ENCODE measurements at places on chromosomes 12 and 14.

DNA sequence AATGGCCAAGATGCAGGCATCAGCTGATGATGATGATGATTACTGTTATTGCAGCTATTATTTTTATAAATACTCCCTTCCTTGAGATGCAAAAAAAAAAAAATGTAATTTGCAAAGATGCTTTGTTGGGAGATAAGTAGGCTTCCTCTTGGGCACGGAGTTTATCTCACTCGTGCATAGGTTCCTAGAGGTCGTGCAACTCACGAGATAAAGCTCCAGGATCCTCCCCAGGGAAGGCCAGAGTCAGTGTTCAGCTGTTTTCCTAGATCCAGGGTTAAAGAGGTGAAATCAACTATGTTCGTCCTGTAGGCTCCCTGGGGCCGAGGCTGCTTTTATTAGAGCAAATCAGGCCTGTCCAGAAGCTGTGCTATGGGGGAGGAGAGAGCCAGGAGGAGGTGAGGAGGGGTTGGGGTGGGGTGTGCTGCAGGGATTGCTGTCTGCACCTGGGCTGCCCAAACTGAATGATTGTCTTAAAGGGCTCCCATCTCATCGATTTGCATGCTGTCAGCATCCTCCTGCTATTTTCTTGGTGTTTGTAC, 270.3 kb downstream of the NRXN3 start:
- DNase-seq: no peak

DNA sequence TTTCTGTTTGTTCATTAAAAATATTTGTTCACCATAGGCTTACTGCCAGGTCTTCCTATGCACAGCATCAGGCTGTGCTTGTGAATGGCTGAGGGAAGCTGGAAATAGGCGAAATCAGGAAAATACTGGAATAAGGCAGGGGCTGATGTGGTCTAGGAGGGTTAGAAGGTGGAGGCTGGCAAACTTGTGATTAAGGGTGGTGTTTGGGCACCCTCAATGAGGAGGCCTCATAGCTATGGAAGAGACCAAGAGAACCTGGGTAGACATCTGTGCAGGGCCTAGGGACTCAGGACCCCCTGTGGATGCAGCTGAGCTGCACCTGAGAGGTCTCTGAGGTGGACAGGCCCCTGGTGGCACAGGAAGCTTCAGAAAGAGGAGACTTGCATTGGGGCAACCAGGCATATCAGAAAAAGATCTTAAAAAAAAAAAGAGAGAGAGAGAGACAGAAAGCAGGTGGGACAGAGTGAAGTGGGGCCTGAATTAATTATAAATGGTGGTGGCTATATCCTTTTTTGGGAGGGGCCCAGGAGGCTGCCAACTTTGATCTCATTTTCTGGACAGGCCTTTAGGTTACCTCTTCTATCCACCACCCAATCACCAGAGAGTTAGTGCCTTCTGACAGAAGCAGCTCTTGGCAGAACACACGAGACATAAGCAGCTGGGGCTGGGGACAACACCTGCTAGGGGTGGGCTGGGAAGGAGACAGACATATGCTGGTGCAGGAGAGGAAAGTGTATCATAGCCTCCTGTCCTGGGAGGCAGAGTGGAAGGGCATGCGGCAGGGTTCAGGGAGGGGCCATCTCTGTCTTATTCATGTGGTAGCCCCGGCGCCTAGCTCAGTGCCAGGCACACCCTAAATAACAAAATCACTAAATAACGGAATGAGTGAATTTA, 46.7 kb upstream of the ATP23 start:
- DNase-seq: no peak

GRCh38 chr14:75230140-75230792, 48.4 kb upstream of the FOS start:
- DNase-seq: peak; percentile 14

DNA sequence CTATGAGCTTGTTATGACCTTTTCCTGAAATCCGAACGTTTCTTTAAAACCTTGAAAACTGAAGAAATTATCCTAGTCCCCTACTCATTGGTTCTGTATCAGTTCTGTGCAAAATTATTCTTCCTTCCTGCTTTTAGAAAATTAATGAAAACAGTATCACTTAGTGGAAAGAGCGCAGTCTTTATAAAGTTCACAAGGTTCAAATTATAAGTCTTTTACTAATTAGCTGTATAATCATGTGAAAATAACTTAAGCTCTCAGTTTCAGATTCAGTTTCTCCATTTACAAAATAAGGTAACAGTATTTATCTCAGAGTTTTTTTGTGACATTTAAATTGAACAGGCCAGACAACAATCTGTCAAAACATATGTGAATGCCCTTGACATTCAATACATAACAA, 306.1 kb downstream of the ADAMTS20 start:
- DNase-seq: no peak

DNA sequence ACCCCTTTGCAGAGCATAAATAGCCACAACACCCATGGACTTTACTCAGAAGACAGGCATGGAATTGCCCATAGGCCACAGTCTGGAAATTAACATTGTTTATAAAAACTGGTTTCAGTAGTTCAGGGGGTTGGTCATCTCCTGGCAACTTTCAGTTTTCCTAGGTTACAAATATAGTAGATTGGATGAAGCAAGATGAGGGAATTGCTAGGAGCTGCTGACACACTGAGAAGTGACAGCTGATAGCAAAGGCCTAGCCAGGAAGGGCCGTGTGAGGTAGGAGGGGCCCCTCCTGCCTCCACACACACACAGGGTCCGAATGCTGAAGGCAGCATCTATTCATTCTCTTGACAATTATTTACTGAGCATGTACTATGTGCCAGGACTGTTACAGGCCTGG, 8.3 kb downstream of the GALNT16 start:
- DNase-seq: no peak

GRCh38 chr12:92968176-92968813, 39.2 kb upstream of the EEA1 start:
- DNase-seq: no peak

GRCh38 chr12:113054948-113055486, 1.5 kb upstream of the DTX1 start:
- DNase-seq: no peak

- no peak for DNase-seq
These were observed 36.9 kb downstream of the PSEN1 start for GRCh38 chr14:73173092-73173735.

DNA sequence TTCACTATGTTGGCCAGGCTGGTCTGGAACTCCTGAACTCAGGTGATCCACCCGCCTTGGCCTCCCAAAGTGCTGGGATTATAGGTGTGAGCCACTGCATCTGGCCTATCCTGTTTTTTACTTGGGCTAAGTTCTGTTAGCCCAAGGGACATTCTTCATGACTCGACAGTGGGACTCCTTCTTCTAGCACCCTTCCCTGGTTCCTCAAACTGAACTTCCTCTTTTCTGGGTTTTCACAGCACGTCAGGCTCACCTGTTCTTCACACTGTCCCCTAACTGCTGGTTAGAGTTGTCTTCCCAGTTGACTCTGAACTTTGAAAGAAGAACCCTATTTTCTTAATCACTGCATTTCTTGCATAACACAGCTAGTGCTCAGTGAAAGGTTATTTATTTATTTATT, 22.5 kb downstream of the CABP1 start:
- DNase-seq: no peak

- no peak for DNase-seq
These were observed 10.3 kb upstream of the FLVCR2 start for GRCh38 chr14:75568140-75568539.

DNA sequence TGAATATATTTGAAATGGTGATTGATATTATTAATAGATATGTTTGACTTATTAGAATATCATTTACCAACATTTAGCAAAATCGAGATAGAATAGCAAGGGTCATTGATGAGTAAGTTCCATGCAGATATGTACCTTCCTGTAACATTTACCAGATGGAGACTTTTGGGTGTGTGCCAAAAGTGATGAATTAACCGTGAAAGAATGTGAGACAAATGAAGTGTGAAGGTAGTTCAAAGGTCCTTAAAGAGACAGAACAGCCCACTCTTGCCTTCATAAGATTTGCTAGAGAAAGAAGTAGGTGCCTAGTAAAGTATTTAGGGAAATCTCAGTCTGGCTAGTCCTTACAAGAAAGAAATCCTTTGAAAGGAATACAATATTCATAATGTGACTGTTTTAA, 45.5 kb downstream of the FGD4 start:
- DNase-seq: no peak

GRCh38 chr12:45655186-45655585, 74.3 kb upstream of the ARID2 start:
- DNase-seq: peak; percentile 37

- DNase-seq: no peak
These were observed 111.9 kb downstream of the LRRK2 start for GRCh38 chr12:40336573-40337199.

- no peak for DNase-seq
These were observed 102.0 kb downstream of the HMGA2 start for GRCh38 chr12:65926119-65926908.

DNA sequence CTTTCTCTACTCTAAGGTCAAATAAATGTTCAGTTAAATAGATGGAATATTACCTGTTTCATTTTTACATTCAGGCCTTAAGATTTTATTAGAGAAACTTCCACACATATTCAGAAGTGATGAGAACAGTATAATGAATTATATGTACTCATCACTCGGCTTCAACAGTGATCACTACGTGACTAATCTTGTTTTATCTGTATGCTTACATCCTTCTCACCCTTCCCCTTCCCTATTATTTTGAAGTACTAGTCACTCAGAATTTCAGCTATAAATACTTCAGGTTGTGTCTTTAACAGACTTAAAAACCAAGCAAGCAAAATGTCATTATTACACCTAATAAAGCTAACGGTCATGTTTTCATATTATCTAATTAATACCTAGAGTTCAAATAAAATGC, 34.9 kb downstream of the ETV6 start:
- DNase-seq: no peak
